ENCODE measurements at places on chromosomes 7 and 10.

DNA sequence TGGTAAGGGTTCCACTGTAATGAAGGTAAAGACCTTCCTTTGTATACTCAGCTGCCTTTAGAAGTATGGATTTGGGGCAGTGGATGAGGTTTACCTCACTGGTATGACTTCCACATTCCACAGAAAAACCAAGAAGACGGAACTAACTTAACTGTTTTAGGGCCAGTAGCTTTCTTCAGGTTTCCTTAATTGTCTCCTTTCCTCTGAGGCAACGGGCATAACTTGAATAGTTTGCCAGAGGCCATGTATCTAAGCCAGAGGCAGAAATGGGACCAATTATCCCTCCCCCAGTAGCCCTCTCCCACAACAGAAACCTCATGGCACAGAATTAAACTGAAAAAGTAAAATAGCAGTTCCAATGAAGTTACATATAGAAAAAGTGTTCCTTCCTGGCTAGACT, 281.7 kb downstream of the PHTF2 start:
- DNase-seq = no peak

- peak; percentile 14 for DNase-seq
Observed at GRCh38 chr7:71868797-71869196, 543.3 kb downstream of the CALN1 start.

DNA sequence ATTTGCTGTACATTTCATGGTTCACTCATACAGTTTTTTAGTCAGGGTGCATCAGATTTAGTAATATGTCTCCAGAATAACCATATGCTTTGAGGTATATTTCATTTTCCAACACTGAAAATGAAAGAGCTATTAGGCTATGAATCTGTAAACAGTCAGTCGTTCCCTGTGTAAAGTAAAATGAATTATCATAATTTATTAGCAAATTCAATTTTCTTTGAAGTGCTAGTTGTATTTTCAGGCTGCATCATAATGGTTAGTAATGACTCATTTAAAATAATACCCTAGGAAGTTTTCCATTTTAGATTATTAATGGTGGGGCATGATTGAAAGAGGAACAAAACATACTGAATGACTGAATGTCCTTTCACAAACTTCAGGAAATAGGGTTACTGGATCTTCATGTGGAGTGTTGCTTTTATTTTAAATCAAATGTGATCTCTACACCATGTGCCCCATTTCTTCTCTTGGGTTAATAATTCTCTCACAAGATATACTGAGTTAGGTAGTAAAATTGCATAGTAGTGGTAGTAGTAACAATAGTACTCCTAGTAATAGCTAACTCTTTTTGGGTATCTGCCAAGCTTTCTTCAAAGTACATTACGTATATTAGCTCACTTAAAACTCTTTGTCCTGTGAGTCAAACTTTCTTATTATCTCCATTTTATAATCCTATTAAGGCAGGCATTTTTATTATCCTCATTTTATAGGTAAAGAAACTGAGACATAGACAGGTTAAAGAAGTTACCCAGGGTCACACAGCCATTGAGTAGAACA, 476.5 kb downstream of the SUGCT start:
- DNase-seq = peak; percentile 29

- DNase-seq = no peak
Observed at GRCh38 chr7:67432536-67433234, 436.1 kb downstream of the TYW1 start.

- no peak for DNase-seq
Observed at GRCh38 chr7:156401617-156402016, 239.0 kb upstream of the RNF32 start.

- DNase-seq = no peak
Observed at GRCh38 chr7:120916121-120916520, 34.5 kb upstream of the ING3 start.

GRCh38 chr7:131095346-131095745, 232.3 kb upstream of the MKLN1 start:
- no peak for DNase-seq

DNA sequence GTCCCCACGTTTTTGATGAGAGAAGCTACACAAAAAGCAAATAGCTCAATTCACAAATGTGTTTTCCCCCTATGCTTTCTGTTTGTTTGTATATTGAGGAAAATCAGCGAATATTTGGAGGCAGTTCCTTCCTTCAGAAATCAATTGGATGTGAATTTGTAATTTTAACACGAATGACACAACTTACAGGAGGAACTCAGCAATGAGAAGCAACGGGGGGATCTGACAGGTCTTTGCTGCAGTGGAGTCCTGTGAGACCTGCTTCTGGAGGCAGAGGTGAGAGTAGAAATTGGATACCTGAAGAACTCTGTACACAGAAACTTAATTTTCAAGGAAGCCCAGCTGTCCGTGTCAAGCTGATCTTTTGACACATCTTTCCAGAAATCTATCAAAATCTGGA, 370.4 kb downstream of the GFRA1 start:
- no peak for DNase-seq

- DNase-seq = no peak
Observed at GRCh38 chr10:95373660-95374059, 82.9 kb upstream of the PDLIM1 start.

DNA sequence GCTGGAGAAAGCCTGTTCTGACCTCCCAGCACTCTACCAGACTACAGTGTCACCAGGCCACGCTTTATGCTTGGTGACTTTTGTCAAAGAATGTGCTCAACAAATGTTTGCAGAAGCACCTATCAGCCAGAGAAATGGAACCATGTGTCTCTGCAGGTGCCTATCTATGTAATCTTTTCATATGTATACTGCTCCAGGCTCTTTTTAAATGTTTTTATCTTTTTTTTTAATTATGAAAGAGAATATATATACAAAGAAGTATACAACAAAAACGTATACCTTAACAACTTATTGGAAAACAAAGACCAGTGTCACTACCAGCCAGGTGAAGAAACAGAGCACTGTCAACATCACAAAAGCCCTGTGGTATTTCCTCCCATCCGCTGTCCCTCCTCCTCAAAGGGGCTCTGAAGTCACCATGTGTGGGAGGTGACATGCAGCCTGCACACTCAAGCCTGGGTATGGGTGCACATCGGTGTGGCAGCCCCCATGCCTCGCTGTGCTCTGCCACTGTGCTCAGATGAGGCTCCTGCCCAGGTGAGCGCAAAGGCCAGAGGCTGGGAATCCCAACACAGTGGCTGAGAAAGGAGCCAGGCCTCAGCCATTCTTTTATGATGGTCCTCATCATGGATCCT, 120.6 kb downstream of the CLEC2L start:
- no peak for DNase-seq

DNA sequence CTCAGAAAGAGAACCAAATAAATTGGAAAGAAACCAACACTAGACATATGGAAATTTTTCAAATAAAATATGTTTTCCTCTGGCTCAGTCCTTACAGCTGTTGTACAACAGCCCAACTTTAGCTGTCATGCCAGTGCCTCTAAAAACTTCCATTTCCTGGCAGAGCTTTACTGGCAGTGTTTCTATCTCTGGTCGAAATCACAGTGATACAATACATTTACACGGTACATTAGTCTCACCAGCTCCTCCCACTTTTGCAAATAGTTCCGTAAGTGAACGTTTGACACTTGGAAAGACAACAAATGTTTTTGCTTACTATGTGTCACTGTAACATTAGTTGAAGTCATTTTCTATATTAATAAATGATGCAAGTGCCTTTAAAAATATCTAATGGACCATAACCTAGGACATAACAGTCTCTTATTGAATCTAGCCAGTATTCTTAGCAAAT, 29.8 kb downstream of the BCAP29 start:
- DNase-seq = no peak

- no peak for DNase-seq
Observed at GRCh38 chr7:90839727-90840291, 243.7 kb downstream of the CDK14 start.

- DNase-seq = peak; percentile 58
Observed at GRCh38 chr10:120423431-120424197, 33.4 kb upstream of the PLPP4 start.

DNA sequence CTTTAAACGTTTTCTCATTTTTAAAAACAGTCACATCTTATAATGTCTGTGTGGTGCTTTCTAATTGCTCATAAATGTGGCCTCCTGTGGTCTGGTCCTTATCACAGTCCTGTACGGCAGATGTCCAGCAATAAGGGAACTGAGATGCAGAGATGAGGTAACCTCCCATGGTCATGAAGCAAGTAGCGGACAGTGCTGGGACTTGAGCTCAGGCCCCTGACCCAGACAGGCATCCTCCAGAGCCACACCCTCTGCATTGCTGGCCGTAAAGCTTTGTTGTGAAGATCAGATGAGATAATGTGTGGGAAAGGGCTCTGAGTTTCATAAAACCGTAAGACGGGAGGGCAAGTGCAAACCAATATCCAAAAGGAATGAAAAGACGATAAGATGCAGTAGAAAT, 48.2 kb downstream of the DYNC2I1 start:
- DNase-seq = no peak

GRCh38 chr10:15856328-15857015, 3.8 kb downstream of the MINDY3 start:
- peak; percentile 58 for DNase-seq

- peak; percentile 37 for DNase-seq
Observed at GRCh38 chr10:11810313-11810766, 12.8 kb upstream of the PROSER2 start.

DNA sequence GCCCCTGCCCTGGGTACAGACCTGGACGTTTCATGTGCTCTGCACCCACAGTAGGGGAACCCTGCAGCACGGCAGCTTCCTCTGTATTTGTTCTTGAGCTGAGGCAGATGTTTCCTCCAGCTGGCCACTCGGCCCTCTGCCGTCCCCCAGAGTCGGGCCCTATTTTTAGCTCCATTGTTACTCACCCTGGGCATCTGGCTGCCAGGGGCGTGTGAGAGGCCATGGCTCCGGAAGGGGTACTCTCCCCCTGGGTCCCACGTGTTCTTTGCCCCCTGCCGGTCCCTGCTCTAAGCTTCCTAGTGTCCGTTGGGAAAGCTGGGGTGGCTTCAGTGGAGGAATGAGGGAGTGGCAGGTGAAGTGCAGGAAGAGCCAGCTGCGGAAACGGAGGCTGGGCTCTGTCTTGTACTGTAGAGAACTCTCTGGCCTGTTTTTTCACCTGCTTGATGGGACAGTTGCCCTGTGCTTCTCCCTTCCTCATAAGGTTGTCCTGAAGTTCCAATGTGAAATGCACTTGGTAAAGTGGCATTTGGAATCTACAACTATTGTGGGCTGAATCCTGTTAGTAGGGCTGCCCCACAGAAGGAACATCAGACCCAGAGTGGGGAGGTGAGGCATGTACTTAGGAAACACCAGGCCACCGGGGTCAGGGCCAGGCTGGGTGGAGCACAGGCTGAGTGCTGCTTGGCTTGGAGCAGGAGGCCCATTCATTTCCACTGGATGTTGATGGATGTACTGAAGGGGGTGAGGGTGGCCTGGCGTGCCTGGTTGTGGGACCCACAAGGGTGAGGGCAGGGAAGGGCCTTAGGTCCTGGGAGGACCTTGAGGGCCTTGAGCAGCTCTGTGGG, 30.6 kb downstream of the PALD1 start:
- no peak for DNase-seq

DNA sequence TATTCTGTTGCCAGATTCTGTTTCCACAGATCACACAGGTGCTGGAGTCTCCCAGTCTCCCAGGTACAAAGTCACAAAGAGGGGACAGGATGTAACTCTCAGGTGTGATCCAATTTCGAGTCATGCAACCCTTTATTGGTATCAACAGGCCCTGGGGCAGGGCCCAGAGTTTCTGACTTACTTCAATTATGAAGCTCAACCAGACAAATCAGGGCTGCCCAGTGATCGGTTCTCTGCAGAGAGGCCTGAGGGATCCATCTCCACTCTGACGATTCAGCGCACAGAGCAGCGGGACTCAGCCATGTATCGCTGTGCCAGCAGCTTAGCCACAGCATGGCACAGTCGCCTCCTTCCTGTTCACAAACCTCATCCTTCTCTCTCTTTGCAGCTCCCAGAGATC, 237.5 kb upstream of the PRSS1 start:
- DNase-seq = no peak

All from LoVo (cell line).